ENCODE measurements at places on chromosomes 11 and 22.

DNA sequence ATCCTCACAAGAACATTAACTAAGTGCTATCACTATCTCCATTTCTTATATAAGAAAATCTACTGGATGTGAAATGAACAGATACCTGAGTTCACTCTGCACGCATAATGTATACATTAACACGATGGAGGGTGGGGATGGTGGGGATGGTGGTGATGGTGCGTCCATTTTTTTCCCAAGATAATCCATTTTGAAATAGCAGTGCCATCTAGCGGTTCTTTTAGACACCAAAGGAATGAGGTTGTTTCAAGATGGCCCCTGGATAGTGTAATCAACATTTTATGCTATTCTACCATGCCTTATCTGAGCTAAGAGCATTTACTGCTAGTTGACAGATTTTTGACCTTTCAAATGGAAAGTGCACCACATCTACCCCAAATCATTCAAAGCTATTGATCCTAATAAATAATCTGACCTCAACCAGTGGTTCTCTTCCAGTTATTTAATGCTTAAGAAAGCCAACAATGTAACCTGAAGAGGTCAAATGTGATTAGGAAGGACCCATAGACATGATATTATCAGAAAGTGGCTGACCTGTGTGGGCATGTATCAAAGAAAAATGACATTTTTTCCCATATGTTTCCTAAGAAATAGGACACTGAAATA lies 714.7 kb upstream of the TENM4 start:
- DNase-seq = peak; percentile 14

GRCh38 chr11:27234043-27234668 lies 128.9 kb downstream of the CCDC34 start:
- peak; percentile 82 for DNase-seq

DNA sequence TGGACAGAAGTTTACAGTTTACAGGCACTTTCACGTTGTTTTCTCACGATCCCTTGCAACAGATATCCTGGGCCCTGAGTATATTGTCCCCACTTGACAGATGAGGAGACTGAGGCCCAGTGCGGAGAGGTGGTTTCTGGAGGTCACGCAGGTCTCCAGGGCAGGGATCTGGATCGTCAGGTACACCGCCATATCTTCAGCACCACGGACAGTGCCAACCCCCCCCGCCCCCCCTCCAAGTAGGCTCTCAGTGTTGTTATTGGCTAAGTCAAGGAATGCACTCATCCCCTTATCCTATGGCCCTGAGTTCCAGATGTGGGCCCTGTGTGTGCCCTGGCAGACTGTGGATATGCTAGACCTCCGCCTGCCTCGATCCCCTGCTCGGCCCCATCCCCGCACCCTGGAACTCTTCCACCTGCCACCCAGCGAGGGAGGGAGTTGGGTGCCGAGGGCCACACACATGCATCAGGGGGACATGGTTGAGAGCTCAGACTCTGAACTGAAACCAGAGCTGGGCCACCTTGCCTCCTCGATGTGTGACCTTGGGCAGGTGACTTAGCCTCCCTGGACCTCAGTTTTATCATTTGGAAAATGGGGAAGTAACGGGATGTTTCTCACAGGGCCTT lies 37.5 kb downstream of the MPPED1 start:
- no peak for DNase-seq

DNA sequence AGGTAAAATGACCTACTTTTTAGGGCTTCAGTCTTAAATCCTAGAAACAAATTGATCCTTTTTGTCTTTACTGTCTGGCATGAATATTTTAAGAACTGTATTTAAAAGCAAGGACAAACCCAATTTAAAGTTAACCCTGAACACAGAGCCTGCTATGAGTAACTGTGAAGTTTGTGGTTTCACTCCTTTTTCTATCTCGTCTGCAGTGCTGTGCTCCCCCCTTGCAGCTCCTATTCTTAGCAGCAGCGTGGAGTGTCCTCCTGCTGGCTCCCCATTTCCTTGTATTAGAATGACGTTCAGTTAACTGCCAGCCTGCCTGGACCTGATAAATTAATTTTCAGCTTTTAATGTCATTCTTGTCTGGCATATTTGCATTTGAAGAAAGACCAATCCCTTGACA lies 40.0 kb upstream of the LRRC4C start:
- no peak for DNase-seq

DNA sequence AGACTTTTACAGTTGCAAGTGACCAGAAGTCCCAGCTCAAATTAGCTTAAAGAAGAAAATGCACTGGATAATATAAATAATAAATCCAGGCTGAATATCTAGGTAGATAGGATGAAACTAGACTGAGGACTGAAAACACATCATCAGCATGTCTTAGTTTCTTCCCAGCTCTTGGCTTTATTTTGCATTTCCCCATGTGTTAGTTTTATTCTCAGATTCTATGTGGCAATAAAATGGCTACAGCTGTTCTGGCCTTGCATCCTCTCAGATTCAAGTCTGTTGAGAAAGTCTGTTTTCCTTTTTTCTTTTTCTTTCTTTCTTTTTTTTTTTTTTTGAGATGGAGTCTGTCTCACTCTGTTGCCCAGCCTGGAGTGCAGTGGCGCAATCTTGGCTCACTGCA lies 22.6 kb upstream of the CAT start:
- DNase-seq = no peak

DNA sequence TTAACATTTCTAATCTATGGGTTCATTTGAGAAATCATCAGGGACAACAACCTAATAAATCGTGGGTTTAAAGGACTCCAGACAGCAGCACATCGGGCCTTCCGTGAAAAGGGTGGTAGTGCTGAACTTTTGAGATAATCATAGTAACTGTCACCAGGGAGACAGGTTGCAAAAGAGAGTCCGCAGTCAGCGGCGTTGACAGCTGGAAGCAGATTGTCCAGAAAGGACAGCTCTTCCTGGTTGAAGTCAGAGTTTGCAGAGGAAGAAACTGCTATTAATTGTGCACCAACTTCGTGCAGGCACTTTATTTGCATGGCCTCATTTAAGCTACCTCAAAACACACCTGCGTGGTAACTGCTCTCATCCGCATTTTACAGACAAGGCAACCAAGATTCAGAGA lies 20.5 kb upstream of the ISX start:
- DNase-seq = peak; percentile 7

GRCh38 chr11:1805525-1805924 lies 29.3 kb upstream of the SYT8 start:
- no peak for DNase-seq

GRCh38 chr11:119107538-119108145 lies 498 bp downstream of the C2CD2L start:
- peak; percentile 45 for DNase-seq

GRCh38 chr11:114796954-114797721 lies 118.8 kb downstream of the NXPE2 start:
- DNase-seq = no peak

GRCh38 chr11:75240311-75241035 lies at the start of gene TPBGL:
TPBGL (plus strand) TSS chr11:75240774; CDS start chr11:75241050, 276 bp downstream.
- DNase-seq = no peak

DNA sequence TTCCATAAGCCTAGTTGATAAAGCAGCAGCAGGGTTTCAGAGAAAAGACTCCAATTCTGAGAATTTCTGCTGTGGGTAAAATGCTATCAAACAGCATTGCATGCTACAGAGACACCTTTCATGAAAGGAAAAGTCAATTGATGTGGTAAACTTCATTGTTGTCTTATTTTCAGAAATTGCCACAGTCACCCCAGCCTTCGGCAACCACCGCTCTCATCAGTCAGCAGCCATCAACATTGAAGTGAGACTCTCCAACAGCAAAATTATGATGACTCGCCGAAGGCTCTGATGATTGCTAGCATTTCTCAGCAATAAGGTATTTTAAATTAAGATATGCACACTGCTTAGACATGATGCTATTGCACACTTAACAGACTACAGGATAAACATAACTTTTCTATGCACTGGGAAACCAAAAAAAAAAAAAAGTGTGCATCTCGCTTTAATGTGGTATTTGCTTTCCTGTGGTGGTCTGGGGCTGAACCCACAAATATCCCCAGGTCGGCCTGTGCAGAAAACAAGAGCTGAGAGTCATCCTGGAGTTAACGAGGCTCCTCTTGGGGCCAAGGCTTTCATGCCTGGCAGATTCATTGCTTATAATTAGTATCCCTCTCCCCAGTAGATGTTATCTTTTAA lies 192.1 kb downstream of the CTTN start:
- DNase-seq = no peak

DNA sequence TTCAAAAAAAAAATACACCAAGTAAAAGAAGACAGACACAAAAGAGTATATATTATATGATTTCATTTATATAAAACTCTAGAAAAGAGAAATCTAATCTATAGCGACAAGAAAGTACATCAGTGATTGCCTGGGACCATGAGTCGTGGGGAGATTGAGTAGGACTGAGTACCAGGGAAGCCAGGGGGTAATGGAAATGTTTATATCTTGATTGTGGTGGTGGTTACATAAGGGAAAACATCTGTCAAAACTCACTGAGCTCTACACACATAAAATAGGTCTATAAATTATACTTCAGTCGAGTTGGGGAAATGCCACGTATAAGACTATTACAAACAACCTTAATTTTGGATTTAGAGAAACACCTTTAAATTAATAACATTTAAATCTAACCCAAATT lies 117.4 kb downstream of the TRIM29 start:
- no peak for DNase-seq

- DNase-seq = peak; percentile 84
These were observed 22.7 kb downstream of the YPEL1 start for GRCh38 chr22:21712751-21713427.

- no peak for DNase-seq
These were observed 6.5 kb downstream of the DTX4 start for GRCh38 chr11:59178402-59178801.

DNA sequence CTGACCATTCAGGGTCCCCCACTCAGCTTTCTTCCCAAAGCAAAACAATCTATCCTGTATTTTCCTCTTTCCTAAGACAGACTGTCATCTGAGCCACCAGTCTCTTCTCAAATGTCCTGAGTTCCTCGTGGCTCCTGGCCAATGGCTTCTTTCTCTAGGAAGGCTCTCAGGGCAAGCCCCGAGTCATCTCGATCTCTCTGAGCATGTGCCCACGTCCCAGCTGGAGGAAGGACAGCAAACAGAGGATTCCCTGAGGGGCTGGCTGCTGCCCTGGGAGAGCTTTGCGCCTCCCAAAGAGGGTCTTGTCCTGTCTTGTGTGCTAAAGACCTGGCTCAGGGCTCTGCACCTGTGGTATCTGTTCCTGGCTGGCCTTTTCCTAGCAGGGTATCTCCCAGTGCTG lies 8.3 kb downstream of the SLC37A2 start:
- no peak for DNase-seq

Measured in OCI-LY7 (cell line).